GM20000 (cell line): ENCODE measurements at places on chromosomes 5 and 9.

- DNase-seq = peak; percentile 77
These were observed 2.0 kb downstream of the MYO10 start for GRCh38 chr5:16934123-16934522.

- DNase-seq = no peak
These were observed 79.5 kb downstream of the PRRT1B start for GRCh38 chr9:131624636-131625507.

DNA sequence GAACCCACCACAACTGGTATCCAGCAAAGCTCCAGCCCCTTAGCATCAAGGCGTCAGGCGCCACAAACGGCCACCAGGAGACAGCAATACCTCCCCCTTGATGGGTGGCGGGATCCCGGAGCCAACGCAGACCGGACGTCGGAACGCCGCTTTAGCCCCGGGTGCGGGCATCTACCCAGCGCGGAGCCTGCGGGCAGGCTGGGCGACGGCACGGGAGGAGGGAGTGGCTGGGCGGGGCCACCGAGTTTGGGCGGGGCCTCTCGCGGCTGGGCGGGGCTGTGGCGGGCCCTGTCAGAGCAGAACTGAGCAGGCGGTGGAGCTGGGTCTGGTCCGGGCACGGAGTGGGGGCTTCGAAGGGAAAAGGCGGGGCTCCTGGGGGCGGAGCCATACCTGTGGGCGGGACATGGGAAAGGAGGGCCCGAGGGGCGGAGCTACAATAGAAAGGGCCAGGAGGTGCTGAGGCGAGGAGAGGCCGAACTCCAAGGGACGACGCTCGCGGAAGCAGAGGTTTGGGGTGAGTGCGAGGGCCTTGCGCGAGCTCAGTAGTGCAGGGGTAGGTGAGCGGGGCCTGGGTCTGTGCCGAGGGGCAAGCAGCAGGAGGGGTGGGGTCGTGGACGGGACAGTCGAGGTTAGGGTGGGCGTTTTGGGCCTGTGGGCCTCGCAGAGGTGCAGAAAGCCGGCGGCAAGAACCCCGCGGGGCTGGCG, 40.2 kb upstream of the GARNL3 start:
- DNase-seq = peak; percentile 97

- DNase-seq = no peak
These were observed 13.9 kb downstream of the TGFBI start for GRCh38 chr5:136042665-136043121.

- DNase-seq = no peak
These were observed 82.6 kb upstream of the ANKH start for GRCh38 chr5:14954216-14954615.

- DNase-seq = no peak
These were observed 53.3 kb upstream of the SPATA31D4 start for GRCh38 chr9:81874931-81875330.

DNA sequence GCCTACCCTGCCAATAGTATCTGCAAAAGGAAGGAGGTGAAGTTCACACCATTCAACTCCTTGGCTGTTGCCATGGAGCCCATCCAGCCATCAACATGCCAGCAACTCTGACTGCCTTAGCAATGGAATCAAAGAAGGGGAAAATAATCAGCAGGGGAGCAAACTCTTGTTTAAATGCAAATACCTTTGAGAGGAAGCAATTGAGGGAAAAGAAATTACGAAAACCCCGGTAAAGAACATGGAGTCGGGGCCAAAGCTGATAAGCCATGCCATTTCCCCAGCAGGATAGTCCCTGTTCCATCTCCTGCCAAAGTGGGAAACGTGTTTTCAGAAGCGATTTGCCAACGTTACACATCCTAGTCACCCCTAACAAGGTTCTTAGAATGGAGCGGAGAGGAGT, 69.0 kb downstream of the MFAP3 start:
- no peak for DNase-seq

- no peak for DNase-seq
These were observed 39.9 kb downstream of the NEURL1B start for GRCh38 chr5:172680921-172681320.

- no peak for DNase-seq
These were observed 6.9 kb downstream of the UGT3A2 start for GRCh38 chr5:36059571-36060419.

- DNase-seq = no peak
These were observed 45.1 kb upstream of the GLIS3 start for GRCh38 chr9:4344946-4345345.

- no peak for DNase-seq
These were observed 144.3 kb downstream of the CDH12 start for GRCh38 chr5:22708770-22709328.

DNA sequence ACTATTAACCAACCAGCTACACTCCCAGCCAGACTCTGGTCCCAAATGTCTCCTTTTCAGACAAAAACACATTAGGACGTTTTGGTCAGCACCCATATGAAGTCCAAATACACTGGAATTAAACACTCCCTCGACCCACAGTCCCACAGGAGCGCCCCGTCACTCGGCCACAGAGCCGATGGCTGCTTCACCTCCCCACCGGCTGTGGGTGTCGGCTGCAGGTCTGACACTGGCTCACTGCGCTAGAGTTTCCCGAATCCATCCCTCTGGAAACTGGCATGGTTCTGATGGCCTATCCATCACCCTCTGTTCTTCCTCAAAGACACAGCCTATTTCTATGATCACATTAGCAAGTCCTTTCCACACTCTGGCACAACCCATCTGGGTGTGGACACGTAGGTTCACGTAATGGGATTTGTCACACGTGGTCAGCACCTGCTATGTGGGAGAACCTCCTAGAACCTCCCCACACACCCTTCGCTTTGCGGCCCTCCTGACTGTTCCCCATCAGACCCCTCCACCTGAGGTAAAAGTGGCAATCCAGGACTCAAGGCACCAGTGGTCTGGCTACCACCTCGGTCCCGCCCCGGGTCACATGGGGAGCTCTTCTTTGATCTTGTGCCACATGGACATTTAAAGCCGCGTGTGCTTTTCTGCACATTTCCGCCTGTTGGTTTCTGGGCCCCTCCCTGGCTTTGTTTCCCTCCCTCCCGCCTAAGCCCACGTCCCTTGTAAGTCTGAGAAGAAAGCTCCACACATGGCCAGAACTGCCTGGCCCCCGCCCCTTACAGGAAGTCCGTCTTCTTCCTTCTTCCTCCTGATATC, 131.1 kb upstream of the PHYKPL start:
- DNase-seq = no peak

GRCh38 chr9:134179595-134179917, 15.2 kb upstream of the RNU6ATAC start:
- no peak for DNase-seq

DNA sequence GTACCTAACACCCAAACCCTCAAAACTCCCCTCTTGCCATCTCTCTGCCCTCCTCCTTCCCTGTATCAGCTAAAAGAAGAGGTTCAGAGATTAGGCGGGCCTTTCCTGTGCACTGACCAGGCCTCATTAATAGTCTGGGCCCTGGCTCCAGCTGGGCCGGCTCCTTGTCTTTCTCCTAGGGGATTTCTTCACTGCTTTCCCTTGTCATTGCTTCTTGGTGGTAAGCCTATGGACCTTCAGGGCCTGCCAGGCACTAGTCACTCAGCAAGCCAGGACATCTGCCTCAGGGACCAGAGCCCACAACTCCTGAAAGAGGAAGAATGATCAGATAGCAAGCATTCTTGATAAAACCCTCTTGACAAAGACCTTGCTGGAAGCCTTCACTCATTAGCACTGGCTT, 50.9 kb downstream of the MRRF start:
- DNase-seq = no peak

DNA sequence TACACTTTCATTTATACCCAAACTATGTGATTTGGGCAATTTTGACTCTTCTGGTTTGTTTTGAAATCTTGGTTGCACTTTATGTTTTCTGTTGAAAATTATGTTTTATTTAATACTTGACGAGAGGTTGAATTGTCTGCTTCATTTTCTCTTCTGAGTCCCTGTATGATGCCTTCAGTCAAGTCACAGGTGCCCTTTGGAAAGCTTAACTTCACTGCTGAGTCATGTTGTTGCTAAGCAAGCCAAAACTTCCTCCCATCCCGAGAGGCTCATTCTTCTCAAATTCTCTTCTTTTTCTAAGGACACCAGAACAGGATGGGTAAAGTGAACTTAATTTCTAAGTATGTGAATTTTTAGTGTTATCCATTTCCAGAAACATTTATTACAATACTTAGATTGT, 455.3 kb upstream of the PTGER4 start:
- DNase-seq = no peak

DNA sequence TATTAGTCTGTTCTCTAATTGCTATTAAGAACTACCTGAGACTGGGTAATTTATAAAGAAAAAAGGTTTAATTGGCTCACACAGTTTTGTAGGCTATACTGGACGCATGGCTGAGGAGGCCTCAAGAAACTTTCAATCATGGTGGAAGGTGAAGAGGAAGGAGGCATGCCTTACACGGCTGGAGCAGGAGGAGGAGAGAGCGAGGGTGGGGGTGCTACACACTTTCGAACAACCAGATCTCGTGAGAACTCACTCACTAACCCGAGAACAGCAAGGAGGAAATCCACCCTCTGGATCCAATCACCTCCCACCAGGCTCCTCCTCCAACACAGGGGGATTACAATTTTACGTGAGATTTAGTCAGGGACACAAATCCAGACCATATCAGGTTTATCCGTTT, 90.0 kb downstream of the RMI1 start:
- no peak for DNase-seq

- DNase-seq = no peak
These were observed 100.3 kb downstream of the PAX5 start for GRCh38 chr9:36933676-36934215.

GRCh38 chr9:6764523-6764922, 6.8 kb downstream of the KDM4C start:
- DNase-seq = no peak

GRCh38 chr9:112175796-112176315, 759 bp upstream of the SUSD1 start:
- DNase-seq = peak; percentile 21

DNA sequence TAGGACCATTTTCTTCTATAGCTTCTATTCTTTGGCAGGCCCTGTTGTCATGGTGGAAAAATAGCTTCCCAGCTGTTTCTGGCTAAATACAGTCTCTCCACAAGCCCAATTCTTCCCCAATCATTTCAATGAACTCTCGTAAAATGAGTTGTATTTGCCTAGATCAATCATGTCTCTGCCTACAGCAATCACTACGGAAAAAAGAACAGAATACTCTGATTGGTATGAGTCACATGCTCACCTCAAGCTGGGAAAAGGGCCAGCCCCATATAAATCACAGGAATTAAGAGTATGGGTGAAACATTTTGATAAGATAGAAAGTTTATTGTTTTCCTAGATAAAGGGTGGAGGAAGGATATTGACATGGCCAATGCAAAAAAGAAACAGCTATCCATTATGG, 711.4 kb downstream of the EFNA5 start:
- DNase-seq = no peak
